ENCODE measurements at places on chromosomes 1 and 21.
A peak's percentile ranks its signal among the peaks of the same experiment; 100 is the strongest.

DNA sequence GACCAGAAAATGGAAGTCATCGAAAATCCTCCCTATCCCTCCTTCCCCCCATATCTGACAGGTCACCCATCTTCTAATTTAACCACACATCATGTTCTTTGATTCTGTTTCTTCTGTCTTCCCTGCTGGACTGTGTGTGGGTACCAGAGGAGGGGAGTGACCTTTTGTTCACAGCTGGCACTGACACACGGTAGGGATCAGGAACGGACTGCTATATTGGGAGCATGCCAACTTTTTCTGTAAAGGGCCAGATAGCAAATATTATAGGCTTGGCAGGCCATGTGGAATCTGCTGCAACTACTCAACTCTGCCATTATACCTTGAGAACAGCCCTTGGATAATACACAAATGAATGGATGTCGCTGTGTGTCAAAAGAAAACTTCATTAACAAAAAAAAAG lies 7.5 kb upstream of the TOMM20 start:
- no peak for DNase-seq

GRCh38 chr1:36864182-36864822 lies 170.0 kb downstream of the GRIK3 start:
- DNase-seq: no peak

DNA sequence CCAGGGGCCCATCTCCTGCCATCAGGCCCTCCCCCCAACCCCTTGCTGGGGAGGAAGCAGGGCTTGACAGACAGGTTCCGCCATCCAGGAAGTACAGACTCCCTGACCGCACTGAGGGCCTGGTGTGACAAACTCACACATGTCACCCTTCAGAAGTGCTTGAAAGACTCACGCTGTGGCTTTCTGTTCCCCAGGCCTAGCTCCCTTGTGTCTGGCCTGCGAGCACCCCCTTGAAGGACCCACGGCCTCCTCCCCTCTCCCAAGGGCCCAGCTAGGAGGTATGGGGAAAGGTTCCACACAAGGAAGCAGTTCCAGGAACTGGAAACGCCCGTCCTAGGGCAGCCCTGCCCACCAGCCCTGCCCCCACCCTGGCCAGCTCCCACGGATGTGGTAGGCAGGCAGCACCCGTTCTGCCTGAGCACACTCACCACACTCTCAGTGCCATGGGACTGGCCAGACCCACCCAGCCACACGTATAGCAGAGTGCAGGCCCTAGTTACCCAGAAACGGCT lies 26.7 kb downstream of the SLC2A1 start:
- peak; percentile 38 for DNase-seq

- DNase-seq: peak; percentile 63
These were observed 109.9 kb downstream of the GALNT2 start for GRCh38 chr1:230176871-230177411.

DNA sequence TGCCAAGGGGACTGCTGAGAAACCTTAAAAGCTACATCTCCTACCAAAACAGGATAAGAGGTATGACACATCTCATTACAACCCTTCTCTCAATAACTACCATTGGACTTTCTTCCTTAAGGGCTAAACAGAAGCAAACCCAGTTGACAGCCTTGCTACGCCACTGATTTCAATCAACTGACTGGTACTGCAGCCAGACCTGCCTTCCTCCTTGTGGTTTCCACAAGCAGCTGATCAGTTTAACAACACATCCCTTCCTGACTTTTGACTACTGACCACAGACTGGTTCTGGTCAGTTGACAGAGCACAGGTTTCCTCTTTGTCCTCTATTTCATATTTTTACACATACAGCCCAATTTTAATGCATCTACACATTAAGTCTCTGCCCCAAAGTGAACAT lies 108.8 kb downstream of the ADAMTS1 start:
- DNase-seq: no peak

GRCh38 chr1:29157269-29157601 lies 24.5 kb downstream of the SRSF4 start:
- DNase-seq: no peak

DNA sequence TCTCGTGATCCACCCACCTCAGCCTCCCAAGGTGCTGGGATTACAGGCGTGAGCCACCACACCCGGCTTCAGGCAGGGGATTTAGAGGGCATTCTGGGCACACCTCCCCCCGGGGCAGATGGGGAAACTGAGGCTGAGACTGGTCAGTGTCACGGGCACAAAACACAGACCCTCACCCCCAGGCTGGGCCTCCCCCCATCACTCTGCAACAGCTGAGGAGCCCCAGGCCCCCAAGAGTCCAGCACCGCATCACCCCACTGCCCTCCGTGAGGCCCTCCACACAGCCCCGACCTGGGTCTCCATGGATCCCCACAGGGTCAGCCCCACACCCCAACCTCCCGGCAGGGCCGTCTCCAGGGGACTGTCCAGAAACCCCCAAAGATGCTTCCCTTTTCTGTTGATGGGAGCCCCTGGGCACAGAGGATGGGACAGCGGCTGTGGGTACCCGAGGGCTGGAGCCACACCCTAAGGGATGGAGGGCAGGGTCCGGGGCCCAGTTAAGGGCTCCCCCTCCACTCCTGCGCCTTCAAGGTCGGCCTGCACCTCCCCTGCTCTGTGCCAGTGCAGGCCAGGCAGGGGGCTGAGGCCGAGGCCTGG lies 11.0 kb downstream of the TNFRSF14 start:
- no peak for DNase-seq
